ENCODE measurements at places on chromosomes 5 and 9. TPM values are rescaled to one million over a fixed set of nuclear protein-coding genes. Genes with fewer than 3 reads are reported as not detected.
A peak's percentile ranks its signal among the peaks of the same experiment; 100 is the strongest.

DNA sequence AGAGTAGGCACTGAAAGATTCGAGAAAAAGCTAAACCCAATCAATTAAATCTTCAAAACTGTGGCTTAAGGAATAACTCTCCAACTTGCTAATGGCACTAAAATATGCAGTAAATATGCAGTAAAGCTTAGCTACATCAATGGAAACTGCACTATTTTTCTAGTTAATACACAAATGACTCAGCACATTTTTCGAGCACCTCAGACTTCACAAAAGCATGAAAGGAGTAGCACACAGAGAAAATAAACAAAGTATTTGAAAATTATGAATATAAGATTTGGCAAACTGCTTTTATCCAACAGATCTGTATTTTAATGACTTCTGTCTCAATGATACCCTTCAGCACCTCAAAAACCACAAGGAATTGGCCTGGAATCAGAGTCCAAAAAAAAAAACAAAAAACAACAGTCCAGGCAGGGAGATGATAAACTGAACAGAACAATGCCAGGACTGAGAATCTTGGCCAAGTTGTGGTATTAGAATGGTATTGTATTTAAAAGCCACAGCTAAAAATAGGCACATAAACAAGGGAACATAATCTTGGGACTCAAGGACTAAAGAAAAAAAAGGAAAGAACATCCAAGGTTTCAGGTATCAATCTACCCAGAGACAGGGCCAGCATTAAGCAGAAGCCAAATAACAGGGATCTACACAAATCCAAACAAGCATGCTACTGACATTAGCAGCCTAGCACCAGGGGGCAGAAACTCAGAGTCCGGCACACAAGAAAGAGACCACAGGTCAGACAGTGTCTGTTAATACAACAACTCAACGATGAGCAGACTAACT, 21.4 kb downstream of the TMEM245 start:
- DNase-seq = no peak

DNA sequence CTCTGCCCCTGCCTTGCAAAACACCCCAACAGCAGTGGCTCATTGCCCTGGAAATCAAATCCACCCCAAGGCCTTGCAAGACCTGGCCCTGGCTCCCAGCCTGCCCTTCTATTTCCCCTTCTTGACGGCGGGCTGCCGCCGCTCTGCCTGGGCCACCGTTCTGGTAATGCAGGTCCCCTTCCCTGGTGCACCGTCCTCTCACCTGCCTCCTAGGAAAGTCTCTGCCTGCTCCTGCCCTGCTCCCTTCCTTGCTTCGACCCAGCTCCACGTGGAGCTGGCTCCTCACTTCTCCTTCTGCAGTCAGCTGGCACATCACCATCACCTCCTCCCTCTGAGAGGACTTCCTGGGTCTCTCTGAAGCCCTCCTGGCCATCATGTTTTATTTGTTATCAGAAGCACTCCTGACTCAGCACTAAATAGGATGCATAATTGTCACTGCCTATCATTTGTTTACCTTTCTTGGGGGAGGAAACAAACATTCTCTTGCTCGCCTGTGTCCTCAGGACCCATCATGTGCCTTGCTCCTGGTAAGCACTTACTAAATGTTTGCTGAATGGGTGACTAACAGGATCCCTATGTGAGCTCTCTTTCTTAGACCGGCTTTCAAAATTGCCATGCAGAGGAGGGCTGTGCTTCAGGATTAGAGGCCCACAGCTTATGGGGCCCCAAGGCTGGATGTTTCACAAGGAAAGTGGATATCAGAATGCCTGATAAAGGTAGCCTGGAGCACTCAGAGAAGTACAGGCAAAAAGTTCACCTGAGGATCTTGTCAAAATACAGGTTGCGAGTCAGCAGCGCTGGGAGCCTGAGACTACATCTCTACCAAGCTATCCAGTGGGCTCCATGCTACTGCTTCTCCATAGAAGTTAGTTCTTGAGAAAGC, 19.6 kb upstream of the C5orf47 start:
- no peak for DNase-seq

GRCh38 chr5:144457160-144457559, 286.5 kb downstream of the KCTD16 start:
- DNase-seq = no peak

GRCh38 chr9:70165006-70165602, 93.7 kb upstream of the SMC5 start:
- DNase-seq = no peak

- DNase-seq = no peak
Observed at GRCh38 chr9:131891598-131891997, 151.7 kb upstream of the RAPGEF1 start.

GRCh38 chr5:100902440-100903038, 543 bp downstream of the ST8SIA4 start:
- DNase-seq = peak; percentile 57

DNA sequence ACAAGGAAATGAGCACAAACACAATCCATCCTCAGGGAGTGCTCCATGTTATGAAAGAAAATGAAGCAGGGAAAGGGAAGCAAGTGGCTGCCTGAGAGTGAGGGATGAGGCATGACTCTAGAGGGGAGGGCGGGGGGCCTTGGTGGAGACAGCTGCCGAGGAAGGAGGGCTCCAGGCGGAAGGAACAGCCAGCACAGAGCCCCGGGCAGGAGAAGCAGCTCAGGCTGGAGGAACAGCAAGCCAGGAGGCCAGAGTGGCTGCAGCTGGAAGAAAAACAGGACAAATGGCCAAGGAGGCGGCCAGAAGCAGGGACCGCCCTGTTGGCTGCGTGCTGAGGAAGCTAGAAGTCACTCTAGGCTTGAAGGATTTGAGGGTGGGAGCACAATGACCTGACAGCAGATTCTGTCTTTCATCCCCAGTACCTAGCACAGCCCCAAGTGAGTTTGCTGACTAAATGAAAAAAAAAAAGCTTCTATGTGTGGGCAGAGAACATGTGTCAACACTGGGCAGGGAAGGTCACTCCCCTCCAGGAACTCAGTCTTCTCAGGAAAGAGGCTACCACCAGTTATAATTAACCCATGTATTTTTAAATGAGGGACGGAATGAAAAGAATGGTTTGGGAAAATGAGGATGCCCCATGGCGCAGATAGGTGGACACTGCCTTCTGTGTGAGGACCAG, 142.8 kb downstream of the DCP2 start:
- no peak for DNase-seq

- DNase-seq = no peak
Observed at GRCh38 chr9:79581794-79582193, 10.0 kb downstream of the TLE4 start.

- DNase-seq = no peak
Observed at GRCh38 chr9:8205576-8205975, 406.0 kb upstream of the DMAC1 start.

DNA sequence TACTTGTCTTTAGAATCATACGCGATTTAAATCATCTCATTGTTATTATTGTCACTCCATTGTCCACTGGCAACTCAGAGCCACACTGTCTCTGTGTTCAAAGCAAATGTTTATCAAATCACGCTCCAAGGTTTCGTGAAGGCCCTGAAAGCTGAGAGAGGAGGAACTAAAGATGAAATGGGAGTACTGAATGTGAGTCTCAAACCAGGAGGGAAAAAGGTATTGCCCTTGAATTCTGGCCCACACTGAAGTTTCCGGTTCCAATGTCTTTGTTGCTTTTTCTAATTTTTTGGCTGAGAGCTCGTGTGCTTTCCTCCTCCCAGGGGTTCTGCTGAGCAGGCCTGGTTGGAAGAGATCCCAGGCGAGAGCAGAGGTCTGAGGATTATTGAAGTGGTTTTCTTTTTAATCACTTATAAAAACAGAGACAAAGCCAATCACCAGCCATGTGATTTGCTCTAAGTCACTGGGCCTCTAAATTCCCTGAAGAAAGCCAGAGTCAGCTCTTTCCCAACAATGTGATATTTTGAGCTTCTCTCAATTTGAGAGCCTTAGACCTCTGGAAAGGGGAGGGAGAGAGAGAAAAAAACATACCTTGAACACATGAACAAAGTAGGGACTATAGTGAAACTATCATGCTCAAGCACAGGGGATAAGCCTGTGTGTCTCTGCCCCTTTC, 420.8 kb upstream of the GRAMD2B start:
- no peak for DNase-seq

CARTPT gene
- not detected for total RNA-seq

OMD gene
- total RNA-seq = not detected

NR6A1 gene
- total RNA-seq = 0.58 TPM

ACTBL2 gene
- total RNA-seq = not detected

EIF4EBP3 gene
- 14.8 TPM for total RNA-seq

MARVELD2 gene
- 0.23 TPM for total RNA-seq

XRCC4 gene
- 13.6 TPM for total RNA-seq

MPDZ gene
- total RNA-seq = not detected

CHD1 gene
- 49.9 TPM for total RNA-seq

SPINK6 gene
- not detected for total RNA-seq
